SHP77 (cell line): ENCODE measurements at places on chromosomes 5 and 9.

DNA sequence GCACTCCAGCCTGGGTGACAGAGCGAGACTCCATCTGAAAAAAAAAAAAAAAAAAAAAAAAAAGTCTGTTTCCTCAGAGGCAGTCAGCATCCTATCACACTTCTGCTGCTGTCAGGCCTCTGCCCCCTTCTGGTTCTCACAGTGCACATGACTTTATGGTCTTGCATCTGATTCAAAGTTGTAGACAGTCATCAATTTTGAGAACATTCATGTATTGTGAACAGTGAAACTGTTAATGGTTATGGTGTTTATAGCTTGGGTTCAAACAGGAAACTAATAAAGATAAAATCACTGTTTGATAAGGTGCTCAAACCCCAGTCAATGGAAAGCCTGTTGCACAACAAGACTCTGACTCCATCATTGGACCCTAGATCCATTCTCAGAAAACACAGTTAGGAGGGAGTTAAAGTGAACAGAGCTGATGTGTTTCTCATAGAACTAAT lies 61.4 kb downstream of the FOXD1 start:
- DNase-seq = no peak

DNA sequence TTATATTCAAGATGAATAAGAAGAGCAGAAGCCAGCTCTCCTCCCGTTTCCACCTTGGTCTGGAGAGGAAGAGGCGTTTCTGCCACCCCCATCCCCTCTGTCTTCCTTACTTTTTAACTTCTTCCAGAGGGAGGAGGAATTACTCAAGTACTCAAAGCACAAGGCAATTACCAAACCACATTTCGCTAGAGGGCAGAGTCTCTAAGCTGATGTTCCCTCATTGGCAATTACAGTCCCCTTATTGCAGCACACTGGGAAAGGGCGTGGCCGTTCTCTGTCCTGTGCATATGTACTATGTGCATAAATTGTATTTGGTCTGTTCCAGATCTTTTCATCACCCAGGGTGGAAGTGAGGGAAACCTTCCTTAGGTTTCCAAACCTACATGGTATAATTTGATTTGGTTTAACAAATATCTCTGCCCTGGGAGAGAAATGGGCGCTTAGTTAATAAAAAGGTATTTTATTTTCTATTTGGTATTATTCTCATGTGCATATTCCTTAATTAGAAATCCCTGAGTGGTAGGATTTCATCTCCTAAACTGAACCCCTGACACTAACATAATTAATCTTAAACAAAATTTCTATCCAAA lies 29.8 kb upstream of the ALDOB start:
- peak; percentile 21 for DNase-seq

DNA sequence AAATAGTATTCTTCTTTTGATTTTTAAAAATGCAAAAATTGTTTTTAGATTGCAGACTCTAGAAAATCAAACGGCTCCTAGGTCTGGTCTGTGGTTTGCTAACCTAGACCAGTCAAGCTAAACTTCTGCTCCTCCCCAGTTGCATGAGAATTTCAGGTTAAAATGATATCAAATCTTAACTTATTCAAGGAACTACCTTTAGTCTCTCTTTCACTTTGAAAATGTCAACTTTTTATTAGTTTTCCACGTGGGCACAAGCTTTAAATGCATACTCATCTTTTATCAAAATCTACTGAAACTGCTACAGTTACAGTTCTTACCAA lies 8.8 kb downstream of the CAMK4 start:
- DNase-seq = no peak

DNA sequence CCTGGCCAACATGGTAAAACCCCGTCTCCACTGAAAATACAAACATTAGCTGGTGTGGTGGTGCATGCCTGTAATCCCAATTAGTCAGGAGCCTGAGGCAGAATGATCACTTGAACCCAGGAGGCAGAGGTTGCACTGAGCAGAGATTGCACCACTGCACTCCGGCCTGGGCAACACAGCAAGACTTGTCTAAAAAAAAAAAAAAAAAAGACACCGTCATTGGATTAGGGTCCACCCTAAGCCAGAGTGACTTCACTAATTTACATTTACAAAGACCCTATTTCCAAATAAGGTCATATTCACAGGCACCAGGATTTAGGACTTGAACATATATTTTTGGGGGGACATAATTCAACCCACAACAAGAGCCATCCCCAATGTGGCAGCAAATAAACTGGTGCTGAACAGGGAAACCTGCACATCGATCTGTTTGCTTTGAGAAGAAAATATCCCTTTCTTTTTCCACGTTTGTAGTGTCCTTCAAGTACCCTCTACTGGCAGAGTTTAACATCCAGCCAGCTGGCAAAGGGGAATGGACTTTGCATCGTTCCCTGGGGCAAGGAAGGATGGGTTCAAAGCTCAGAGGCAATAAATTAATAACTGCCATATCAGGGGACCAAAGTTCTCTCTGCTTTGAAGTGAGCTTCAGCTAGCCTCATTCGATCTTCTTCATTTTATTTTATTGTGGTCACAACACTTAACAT lies 3.7 kb upstream of the DNAJC25 start:
- DNase-seq = peak; percentile 1

DNA sequence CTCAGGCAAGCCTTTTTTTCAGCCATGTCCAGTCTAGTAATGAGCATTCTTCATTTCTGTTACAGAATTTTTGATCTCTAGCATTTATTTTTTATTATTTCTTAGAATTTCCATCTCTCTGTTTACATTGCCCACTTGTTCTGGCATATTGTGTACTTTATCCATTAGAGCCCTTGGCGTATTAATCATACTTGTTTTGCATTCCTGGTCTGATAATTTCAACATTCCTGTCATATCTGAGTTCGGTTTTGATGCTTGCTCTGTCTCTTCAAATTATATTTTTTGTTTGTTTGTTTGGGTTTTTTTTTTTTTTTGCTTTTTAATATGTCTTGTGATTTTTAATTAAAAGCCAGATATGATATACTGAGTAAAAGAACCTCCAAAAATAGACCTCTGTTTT lies 23.0 kb upstream of the JAK2 start:
- no peak for DNase-seq

DNA sequence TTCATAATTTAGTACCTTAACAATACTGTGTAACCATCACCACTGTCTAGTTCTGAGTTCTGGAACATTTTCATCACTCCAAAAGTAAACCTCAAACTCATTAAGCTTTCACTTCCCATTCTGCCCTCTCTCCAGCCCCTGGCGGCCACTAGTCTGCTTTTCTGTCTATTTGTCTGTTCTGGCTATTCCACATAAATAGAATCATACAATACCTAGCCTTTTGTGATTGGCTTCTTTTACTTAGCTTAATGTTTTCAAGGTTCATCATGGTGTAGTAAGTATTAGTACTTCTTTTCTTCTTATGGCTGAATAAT lies 138.7 kb downstream of the RAPGEF6 start:
- DNase-seq = peak; percentile 80

DNA sequence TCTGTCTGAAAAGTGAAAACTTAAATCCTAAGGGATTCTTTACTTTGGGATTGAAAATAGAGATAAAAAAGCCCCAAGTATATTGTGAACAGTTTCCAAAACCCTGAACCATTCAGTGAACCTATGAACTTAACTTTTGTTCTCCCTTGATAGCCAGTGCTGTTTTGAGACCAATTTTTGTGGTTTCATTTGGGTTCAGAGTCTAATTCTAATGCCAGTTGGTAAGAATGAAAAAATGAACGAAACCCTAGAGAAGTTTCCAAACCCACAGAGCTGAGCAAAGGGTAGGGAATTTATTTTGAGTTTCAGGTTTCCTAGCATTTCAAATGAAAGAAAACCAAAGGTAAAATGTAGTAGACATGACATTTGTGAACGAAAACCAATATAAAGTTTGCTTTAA lies 1366.8 kb downstream of the EFNA5 start:
- DNase-seq = no peak

- DNase-seq = no peak
Observed at GRCh38 chr9:116687754-116688135, 640 bp downstream of the TRIM32 start.

- no peak for DNase-seq
Observed at GRCh38 chr9:96513622-96514021, 63.7 kb downstream of the HABP4 start.

DNA sequence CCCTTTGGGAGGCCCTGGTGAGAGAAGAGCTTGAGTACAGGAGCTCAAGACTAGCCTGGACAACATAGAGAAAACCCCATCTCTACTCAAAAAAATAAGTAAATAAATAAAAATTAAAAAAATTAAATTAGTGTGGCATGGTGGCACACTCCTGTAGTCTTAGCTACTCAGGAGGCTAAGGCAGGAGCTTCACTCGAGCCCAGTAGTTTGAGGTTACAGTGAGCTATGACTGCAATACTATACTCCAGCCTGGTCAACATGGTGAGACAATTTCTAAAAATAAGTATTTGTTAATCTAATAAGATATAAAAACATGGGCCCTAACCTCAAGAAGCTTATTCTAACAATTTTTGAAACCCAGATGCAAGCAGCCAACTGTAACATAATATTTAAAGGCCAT lies 7.6 kb downstream of the RNF38 start:
- DNase-seq = no peak

DNA sequence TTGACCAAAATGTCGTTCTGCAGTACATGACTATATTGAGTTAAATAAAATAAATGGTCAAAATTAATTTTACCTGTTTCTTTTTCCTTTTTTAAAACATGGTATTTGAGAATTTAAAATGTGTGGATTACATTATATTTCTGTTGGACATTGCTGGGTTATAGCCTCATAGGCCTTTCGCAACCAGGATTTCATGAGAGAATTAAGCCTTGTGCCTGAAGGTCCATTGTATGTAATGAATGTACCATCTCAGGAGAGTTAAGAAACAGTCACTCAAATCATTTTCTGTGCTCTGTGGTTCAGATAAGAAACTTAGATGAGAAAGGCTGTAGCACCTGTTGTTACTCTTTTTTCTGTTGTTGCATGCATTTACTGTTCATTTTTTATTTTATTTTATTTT lies 103.5 kb downstream of the ANGPTL2 start:
- DNase-seq = no peak

GRCh38 chr9:133050142-133050541 lies 11.6 kb upstream of the CEL start:
- DNase-seq = no peak

- DNase-seq = no peak
Observed at GRCh38 chr9:122307061-122307460, 42.4 kb downstream of the MRRF start.

GRCh38 chr5:171700318-171700912 lies 85.2 kb upstream of the SMIM23 start:
- no peak for DNase-seq

DNA sequence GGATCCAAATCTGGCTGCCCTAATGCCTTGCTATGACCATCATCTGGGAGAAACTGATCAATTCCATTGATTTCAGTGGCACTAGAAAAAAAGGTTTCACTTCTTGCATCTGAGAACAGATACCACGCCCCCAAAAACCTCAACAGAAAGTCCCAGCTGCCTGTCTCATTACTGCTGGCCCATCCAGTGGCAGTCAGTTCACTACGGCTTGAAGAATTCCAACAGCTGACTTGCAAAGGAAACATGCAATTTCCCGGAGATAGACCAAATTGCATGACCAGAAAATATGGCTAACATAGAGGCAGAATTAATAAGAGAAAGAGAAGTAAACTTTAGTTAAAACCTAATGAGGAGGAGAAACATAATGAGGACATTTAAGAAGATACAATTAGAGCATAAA lies 48.6 kb downstream of the UGCG start:
- DNase-seq = no peak

GRCh38 chr9:133529457-133529856 lies 4.7 kb upstream of the MYMK start:
- DNase-seq = no peak

- no peak for DNase-seq
Observed at GRCh38 chr9:128787659-128788058, 606 bp downstream of the TBC1D13 start.

DNA sequence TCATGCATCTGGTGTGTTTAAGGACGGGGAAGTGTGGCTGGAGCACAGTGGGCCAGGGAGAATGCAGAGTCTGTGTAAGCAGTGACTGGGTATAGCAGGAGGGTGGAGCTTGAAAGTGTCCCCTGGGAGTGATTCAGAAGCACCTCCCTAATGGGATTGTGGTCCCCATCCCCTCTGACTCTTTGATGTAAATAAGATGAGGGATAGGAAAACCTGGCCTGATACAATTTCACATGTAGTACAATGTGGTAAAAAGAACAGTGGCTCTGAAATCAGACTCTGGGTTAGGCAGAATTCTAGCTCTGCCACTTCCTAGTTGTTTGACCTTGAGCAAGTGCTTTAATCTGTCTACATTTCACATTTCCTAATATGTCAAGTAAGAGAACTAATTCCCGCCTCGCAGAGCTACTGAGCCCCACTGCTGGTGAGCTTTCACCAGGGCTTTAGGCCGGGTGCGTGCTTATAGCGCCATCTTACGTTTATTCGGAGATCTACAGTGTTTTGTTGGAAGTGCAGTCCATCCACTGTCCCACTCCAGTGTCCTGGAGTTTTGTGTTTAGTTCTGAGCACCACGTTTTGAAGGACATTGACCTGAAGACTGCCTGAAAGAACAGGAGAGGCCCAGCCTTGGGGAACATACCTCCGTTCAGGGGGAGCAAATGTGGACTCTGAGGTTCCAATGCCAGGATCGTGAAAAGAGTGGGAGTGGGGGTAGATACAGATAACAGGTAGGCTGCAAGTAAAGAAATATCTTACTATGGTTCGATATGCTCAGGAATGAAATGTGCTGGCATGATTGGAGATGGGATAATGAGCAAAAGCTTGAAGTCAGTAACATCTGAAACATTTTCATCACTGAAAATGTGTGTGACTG lies 51.2 kb upstream of the TESK1 start:
- peak; percentile 19 for DNase-seq
